AG20443 (cell line): ENCODE measurements at places on chromosomes 2 and 18.

GRCh38 chr2:49901202-49902065 is 747.1 kb upstream of the FSHR start:
- no peak for DNase-seq

DNA sequence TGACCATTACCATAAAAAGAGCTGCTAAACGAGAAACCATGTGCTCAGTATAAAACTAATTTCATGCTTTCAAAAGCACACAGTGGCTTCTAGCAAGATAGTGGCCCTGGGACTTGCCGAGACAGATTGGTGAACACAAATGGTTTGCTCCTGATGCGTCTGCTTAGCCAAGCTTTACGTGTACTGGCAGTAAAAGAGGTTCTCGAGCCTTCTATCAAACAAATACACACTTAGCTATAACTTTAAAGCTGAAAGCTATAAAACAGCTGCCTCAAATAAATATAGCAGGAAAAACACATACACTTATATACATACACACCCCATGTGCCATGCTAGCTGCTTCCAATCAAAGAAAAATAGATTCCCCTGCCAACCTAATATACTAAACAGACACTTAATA is 117.0 kb downstream of the ZNF385B start:
- DNase-seq = no peak

- DNase-seq = peak; percentile 34
Measured at GRCh38 chr2:109646961-109647360, 32.8 kb downstream of the SOWAHC start.

- DNase-seq = no peak
Measured at GRCh38 chr2:233841183-233841582, 13.2 kb downstream of the HJURP start.

GRCh38 chr2:190935054-190935453 is 54.4 kb downstream of the GLS start:
- DNase-seq = no peak

DNA sequence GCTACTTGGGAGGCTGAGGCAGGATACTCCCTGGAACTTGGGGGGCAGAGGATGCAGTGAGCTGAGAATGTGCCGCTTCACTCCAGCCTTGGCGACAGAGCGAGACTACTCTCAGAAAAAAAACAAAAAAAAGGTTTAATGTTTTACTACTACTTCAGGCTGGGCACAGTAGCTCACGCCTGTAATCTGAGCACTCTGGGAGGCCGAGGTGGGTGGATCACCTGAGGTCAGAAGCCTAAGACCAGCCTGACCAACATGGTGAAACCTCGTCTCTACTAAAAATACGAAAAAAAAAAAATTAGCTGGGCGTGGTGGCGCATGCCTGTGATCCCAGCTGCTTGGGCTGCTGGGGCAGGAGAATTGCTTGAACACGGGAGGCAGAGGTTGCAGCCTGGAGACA is 75.7 kb upstream of the ATIC start:
- no peak for DNase-seq

GRCh38 chr18:76374330-76375281 is 120.4 kb downstream of the ZNF516 start:
- DNase-seq = no peak

- DNase-seq = no peak
Measured at GRCh38 chr2:43453179-43454170, 142.4 kb downstream of the THADA start.

DNA sequence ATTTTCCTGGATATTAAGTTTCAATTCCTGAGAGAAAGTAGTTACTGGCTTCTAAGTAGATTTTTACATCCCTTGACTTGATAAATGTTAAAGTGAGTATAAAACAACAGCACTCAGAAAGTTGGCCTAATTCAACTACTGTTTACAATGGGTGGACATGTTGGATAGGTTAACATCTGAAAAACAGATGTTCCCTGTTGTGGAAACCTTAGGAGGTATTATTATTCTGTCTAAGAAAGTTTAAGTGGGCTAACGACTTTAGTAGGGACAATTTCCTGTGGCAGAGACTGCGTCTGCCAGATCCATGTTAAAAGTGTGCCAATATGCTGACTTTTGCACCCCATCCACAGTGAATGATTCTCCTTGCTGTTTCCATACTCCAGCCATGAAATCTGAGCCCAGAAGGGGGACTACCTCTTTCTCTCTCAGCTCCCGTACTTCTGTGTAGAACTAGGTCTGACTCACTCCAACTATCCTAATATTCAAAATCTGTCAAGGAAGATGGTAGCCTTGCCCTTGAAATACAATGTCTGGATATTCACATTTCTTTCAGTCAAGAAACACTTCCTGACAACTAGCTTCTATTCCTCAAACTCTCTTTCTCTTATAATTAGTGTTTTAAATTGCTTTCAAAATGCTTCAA is 327.5 kb upstream of the HNRNPA3 start:
- no peak for DNase-seq

- no peak for DNase-seq
Measured at GRCh38 chr2:186941853-186942252, 92.9 kb upstream of the ZSWIM2 start.

DNA sequence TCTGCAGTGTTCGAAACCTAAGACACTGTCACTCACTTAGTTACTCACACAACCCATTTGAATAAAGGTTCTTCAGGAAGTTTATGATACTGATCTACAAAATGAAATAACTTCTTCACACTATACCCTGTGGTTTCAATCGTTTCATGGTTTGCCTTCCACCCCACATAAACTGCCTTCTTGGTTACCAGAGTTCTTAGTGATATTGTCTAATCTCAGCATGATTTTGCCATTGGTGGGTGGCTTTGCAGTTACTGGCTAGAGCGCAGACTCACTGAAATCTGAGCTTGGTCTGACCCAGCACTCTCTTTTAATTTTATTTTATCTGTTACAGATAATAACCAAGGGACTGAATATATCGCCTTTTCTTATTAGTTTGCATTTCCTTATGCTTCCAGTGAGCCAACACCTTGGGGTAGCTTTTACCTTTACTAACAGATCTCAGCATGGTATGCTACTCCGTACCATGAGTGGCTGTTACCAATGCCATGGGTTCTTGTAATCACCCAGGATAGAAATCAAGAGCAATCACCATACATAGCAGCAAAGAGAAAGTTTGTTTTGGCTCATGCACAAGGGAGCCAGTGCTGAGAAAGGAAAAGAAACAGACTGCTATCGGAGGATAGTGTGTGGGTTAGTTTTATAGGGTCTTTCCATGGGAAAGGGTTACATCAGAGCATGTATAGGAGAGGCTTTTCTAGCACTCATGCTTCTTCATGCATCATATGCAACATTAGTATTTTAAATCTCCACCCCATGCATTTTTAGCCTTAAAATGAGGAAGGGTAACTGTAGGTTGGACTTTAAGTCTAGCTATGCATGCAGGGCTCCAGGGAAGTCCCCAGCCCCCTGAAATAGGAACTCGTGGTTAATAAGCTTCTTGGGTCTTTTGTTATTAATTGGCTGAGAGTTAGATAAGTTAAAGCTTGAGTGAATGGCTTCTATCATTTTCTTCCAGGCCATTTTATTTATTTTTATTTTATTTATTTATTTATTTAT is 33.3 kb downstream of the ANXA4 start:
- DNase-seq = no peak

GRCh38 chr18:21389903-21390302 is 147.9 kb downstream of the GREB1L start:
- DNase-seq = no peak

DNA sequence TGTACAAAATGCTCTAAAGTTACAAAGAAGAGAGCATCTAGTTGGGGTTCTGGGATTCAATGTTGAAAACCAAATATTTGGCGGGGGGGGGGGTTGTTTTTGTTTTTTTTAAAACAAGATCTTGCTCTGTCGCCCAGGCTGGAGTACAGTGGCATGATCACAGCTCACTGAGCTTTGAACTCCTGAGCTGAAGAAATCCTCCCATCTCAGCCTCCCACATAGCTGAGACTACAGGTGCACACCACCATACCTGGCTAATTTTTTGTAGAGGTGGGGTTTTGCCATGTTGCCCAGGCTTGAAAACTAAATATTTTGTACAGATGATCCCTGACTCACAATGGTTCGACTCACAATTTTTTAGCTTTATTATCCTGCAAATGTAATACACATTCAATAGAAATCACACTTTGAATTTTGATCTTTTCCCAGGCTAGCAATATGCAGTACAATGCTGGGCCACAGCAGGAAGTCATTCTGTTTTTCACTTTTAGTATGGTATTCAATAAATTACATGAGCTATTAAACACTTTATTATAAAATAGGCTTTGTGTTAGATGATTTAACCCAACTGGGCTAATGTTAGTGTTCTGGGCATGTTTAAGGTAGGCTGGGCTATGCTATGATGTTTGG is 7.6 kb downstream of the BARD1 start:
- no peak for DNase-seq

DNA sequence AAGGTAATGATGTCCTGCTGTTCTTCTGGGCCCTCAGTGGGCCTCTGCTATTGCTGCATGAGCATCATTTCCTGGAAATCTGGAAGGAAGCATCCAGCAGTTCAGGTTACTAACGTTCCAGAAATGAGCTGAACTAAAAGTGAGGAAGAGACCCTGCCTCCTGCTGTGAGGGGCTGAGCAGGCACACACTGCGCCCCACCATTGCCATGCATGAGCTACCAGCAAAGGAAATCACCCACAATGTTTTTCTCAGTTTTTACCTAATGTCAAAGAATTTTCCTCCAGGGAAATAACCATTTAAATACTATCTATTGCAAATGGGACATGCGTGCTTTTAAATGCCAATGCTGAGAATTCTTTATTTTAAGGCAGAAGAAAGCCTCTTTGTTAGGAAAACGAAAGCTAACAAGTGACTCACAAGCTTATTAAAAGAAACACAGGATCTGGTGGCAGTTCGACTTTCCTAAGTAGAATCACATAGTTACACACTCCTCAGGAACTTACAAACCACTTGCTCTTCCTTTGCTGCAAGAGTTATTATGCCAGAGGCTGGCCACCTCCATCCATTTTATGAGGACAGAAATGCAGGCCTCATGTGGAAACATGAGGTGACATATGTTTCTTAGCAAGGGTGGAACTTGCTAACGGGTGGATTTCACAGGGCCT is 152.6 kb upstream of the TTC39C start:
- DNase-seq = peak; percentile 88

- DNase-seq = no peak
Measured at GRCh38 chr2:12506846-12507245, 209.9 kb upstream of the TRIB2 start.

DNA sequence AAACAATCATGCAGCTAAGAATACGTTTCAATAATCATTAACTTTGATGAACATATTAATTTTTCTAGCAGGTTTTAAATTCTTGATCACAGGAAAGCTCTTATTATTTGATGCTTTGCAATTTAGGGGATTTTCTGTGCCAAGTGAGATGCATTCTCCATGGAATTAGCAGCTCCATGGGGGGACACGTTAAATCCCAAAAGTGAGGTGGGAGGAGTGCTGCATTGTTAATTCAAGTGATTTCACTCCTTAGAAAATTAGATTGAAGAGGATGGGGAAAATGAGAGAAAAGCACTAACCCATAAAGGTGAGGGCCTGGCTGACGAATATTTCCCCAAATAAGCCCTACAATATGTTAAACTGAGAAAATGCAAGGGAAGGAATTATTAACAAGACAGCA is 69.2 kb downstream of the ACVR1C start:
- DNase-seq = no peak

GRCh38 chr2:45647986-45648520 is 3.4 kb upstream of the PRKCE start:
- DNase-seq = no peak

- DNase-seq = no peak
Measured at GRCh38 chr2:176461809-176462670, 192.8 kb downstream of the MTX2 start.

- DNase-seq = no peak
Measured at GRCh38 chr18:34864836-34865497, 154.9 kb downstream of the DTNA start.

- DNase-seq = no peak
Measured at GRCh38 chr2:161886248-161886647, 187.8 kb downstream of the DPP4 start.

GRCh38 chr2:236588932-236589592 is 19.4 kb downstream of the ACKR3 start:
- no peak for DNase-seq

- DNase-seq = no peak
Measured at GRCh38 chr2:30655211-30655610, 152.0 kb downstream of the CAPN13 start.

GRCh38 chr18:22165603-22166068 is 3.8 kb upstream of the GATA6 start:
- no peak for DNase-seq

DNA sequence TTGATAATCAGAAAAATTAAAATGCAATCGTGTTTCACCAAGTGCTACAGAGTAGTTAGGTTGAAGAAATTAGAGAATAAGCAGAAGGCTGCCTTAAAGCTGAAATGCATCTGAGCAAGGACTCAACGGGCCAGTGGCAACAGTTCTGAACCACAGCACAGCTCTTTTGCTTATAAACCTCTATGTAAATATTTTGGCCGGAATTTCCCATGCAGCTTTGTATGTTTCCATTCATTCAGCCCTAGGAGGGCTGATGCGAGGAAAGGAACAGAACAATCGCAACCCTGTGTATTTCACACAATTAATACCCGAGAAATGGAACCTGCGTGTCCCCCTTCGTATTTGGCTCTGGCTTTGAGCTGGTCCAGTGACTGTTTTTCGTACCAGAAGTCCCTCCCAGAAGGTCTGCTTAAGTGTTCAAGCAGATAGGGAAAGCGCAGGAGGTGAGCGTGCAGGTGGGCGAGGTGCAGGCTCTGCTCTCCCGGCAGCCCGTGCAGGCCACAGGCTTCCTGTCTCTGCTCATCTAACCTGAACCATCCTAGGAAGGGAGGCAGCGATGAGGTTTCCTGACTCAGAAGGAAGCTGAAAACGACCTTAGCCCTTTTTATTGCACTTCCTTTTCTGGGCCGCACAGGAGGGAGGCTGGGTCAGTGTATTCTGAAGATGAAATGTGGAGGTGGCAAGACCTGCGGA is 67.3 kb downstream of the ASB1 start:
- DNase-seq = no peak

GRCh38 chr2:189552334-189552990 is 28.1 kb downstream of the SLC40A1 start:
- no peak for DNase-seq

GRCh38 chr2:219718066-219718465 is 90.6 kb downstream of the SLC4A3 start:
- DNase-seq = no peak

- DNase-seq = no peak
Measured at GRCh38 chr18:48887905-48888772, 62.6 kb downstream of the SMAD7 start.

GRCh38 chr2:206701952-206702605 is 16.1 kb downstream of the DYTN start:
- no peak for DNase-seq

DNA sequence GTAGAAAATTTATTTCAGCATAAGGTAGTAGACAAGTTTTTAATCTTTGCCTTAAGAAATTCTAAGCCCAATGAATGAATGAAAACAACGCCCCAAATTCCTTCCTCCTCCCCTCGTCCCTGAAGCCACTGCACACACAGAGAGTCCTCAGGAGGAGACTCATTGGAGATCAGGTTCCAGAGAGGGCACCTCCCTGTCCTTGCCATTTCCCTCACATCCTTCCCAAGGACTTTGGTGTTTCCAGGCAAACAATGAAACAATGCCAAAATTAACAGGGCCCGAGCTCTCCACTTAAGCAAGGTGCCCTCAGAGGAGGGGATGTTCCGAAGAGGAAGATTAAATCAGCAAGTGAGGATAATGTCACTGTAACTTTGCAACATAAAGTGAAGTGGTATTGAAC is 240.7 kb downstream of the DCDC2C start:
- no peak for DNase-seq

- DNase-seq = peak; percentile 17
Measured at GRCh38 chr2:132439703-132440398, 23.2 kb downstream of the GPR39 start.
